Osteoblast (primary cell): ENCODE measurements at places on chromosomes 2 and 18. TPM values are rescaled to one million over a fixed set of nuclear protein-coding genes. Genes with fewer than 3 reads are reported as not detected.

SIGLEC15 gene
- 8.0 and 12.1 TPM in 2 replicates for total RNA-seq

TTR gene
- total RNA-seq: not detected in 2 replicates

CXCR2 gene
- not detected in 2 replicates for total RNA-seq

MREG gene
- 1.1 and 1.8 TPM in 2 replicates for total RNA-seq

CHRND gene
- not detected in 2 replicates for total RNA-seq

MEMO1 gene
- total RNA-seq: 35.1 and 37.6 TPM in 2 replicates

AQP12A gene
- not detected in 2 replicates for total RNA-seq

TMEM200C gene
- under 0.01 TPM in 2 replicates for total RNA-seq

CKAP2L gene
- total RNA-seq: 1.1 and 1.5 TPM in 2 replicates

CENPA gene
- total RNA-seq: 2.2 and 2.9 TPM in 2 replicates

STON1 gene
- total RNA-seq: 15.6 and 15.9 TPM in 2 replicates

SERPINB5 gene
- not detected in 2 replicates for total RNA-seq

WIPF1 gene
- 17.7 and 18.0 TPM in 2 replicates for total RNA-seq

IMPACT gene
- total RNA-seq: 32.4 and 34.7 TPM in 2 replicates

UGT1A8 gene
- total RNA-seq: not detected in 2 replicates

LIPG gene
- total RNA-seq: 2.2 and 3.5 TPM in 2 replicates

SATB2 gene
- total RNA-seq: 53.2 and 54.5 TPM in 2 replicates

IL36B gene
- total RNA-seq: not detected in 2 replicates

CDH20 gene
- total RNA-seq: not detected in 2 replicates

SMARCAL1 gene
- 15.3 and 21.7 TPM in 2 replicates for total RNA-seq
